ENCODE measurements at places on chromosomes 16 and 17. TPM values are rescaled to one million over a fixed set of nuclear protein-coding genes. Genes with fewer than 3 reads are reported as not detected.

DNA sequence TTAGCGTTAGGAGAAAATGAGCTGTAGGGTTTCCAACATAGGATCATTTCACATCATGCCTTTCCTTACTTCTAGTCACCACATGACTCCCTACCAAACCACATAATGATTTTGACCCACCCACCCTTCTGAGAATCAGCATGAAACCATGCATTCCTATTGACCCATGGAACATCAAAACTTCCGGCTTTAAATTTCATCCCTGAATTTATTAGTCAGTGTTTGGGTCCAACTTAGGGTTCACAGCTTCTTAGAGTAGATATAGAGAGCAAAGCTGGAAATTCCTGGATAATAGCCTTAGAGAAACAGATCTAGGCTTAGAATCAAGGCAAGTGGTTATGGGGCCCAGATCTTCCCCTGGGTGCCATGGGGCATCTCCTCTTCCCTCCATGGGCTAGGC, 162.6 kb downstream of the TOX3 start:
- H3K36me3 ChIP-seq: peaks cover 2% of the 10 kb centered on the region
- H3K27me3 ChIP-seq: no peaks in the 10 kb centered on the region
- no peak overlapping the region for H3K27ac ChIP-seq

- no peak for DNase-seq
- H3K4me3 ChIP-seq: no peak overlapping the region
- H3K36me3 ChIP-seq: peaks cover 5% of the 10 kb centered on the region
- peaks cover 28% of the 10 kb centered on the region for H3K4me1 ChIP-seq
Measured at GRCh38 chr16:11618107-11618717, 31.5 kb upstream of the LITAF start.

- no peak for DNase-seq
- no peak overlapping the region for H3K4me3 ChIP-seq
Measured at GRCh38 chr16:64445649-64446048, 676.2 kb downstream of the CDH11 start.

Gene TMEM114
- total RNA-seq: not detected

Gene ZACN
- total RNA-seq: 10.3 TPM

Gene ICAM2
- total RNA-seq: 55.7 TPM
